Transverse colon (tissue), 4 donors: ENCODE measurements at places on chromosomes 2 and 18.
A peak's percentile ranks its signal among the peaks of the same experiment; 100 is the strongest.

DNA sequence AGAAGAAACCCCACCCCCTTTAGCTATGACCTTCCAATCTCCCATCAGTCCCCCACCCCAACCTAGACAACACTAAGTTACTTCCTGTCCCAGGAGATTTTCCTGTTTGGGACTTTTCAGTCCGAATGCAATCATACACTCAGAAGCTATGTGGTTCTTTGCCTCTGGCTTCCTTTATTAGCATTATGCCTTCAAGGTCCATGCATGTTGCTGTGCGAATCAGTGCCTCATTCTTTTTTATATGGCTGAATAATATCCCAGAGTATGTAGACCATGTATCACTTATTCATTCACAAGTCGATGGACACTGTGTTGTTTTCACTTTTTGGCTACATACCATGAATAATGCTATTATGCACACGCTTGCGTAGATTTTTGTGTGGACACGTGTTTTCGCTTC, 292.1 kb upstream of the HDAC4 start:
- no peak overlapping the region for H3K4me3 ChIP-seq
- DNase-seq = no peak
- H3K36me3 ChIP-seq = no peaks in the 10 kb centered on the region
- H3K4me1 ChIP-seq = no peaks in the 10 kb centered on the region
- H3K27me3 ChIP-seq = no peaks in the 10 kb centered on the region

DNA sequence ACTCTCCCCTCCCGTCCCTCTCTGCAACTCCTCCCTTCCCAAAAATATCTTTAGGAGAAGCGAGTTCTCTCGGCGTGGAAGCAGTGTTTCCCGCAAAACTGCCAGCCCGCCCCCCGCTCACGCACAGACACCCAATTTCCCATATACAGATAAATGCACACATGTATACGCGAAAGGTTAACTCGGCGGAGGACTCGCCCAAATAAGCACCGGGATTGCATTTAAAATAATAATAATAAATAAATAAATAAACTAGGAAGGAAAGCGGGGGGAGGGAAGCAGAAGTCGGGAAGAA, 70.0 kb upstream of the PSMD14 start:
- no peak for DNase-seq
- peak overlapping the region; percentile 51 for H3K4me3 ChIP-seq
- H3K4me1 ChIP-seq = peaks cover 18% of the 10 kb centered on the region
- no peaks in the 10 kb centered on the region for H3K36me3 ChIP-seq
- H3K27me3 ChIP-seq = no peaks in the 10 kb centered on the region

- no peaks in the 10 kb centered on the region for H3K27me3 ChIP-seq
- no peak overlapping the region for H3K4me3 ChIP-seq
- peak overlapping the region; percentile 50 for H3K27ac ChIP-seq
- DNase-seq = no peak
- H3K36me3 ChIP-seq = no peaks in the 10 kb centered on the region
Measured at GRCh38 chr2:60992985-60993392, 24.5 kb upstream of the PEX13 start.

- no peaks in the 10 kb centered on the region for H3K27me3 ChIP-seq
- no peak overlapping the region for H3K27ac ChIP-seq
- DNase-seq = no peak
- H3K4me1 ChIP-seq = no peaks in the 10 kb centered on the region
Measured at GRCh38 chr2:45731141-45731540, 79.7 kb downstream of the PRKCE start.

GRCh38 chr2:111665551-111666116, 218.4 kb downstream of the ANAPC1 start:
- no peak overlapping the region for H3K4me3 ChIP-seq
- no peak overlapping the region for H3K27ac ChIP-seq
- H3K36me3 ChIP-seq = no peaks in the 10 kb centered on the region
- DNase-seq = no peak
